HS-27A (cell line): ENCODE measurements at places on chromosomes 3 and 15.

DNA sequence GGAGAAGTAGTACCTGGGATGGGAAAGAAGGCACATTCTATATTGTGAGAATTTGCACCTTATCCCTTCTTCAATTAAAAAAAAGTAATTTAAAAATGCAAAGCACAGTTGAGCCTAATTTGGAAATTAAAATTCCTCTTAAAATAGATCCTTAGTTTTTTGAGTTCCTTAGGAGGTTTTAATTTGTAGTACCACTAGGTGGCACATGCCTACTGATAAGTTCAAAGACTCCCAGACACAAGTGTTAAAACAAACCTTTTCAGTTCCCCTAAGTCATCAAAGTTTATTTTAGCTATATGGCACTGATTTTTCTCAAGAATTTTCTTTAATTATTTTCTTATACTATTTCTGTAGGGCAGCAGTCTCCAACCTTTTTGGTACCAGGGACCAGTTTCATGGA is 127.6 kb upstream of the AZI2 start:
- DNase-seq, result peak; percentile 7

DNA sequence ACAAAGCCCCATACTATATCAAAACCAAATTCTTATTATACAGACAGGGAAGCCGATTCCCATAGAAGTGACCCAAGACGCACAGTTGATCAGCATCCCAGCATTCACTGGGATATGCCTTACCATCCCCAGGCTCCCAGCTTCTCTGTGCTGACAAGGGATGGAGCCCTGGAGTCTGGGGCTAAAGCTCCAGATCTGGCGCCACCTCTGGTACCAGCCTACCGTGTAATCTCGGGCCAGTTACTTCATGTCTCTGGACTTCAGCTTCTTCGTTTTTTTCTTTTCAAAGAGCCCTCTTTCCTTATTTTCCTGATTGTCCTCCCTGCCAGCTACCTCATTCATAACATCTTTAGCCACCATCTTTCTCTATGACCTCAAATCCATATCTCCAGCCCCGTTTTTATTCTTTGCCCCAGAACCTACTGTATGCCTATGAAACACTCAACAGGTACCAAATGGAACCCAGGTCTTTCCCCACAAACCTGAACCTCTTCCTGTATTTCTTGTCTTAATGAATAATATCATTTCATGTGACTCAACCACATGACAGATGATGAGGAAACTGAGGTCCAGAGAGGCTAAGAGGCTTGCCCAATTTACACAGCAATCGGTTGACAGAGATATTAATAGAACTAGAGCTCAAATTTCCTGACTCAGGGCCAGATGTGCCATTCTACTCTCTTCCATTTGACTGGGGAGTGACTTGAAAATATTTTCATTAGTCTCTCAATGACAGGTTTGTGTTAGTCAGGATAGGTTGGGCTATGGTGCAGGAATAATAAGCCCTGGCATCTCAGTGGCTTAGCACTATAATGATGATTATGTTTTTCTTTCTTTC is 85.4 kb upstream of the TLE3 start:
- DNase-seq, result no peak

- DNase-seq, result no peak
Observed at GRCh38 chr3:9226326-9226725, 23.1 kb downstream of the SRGAP3 start.

GRCh38 chr15:69413822-69414700 is at the start of gene KIF23:
KIF23 (plus strand) TSS chr15:69414349; CDS start chr15:69414466, 117 bp downstream.
- peak; percentile 90 for DNase-seq

GRCh38 chr3:17730318-17730967 is 12.0 kb downstream of the TBC1D5 start:
- peak; percentile 23 for DNase-seq

- no peak for DNase-seq
Observed at GRCh38 chr15:32098033-32098432, 67.7 kb downstream of the CHRNA7 start.

DNA sequence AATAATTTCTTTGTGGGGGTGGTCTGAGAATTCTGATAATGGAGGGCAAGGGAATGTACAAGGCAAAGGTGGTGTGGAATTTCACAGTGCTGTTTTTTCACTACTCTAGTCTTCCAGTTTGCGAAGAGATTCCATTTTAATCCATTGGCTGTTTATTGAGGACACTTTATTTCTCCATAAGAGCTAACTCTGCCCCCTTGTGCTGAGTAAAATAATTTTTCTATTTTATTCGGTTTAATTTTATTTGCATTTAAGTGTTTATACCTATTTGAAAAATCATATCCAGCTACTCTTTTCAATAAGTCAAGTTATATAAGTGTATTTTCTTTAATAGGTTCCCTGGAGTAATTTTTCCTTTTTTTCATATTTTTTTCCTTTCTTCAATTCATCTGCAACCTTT is 840.1 kb downstream of the TUSC7 start:
- no peak for DNase-seq

DNA sequence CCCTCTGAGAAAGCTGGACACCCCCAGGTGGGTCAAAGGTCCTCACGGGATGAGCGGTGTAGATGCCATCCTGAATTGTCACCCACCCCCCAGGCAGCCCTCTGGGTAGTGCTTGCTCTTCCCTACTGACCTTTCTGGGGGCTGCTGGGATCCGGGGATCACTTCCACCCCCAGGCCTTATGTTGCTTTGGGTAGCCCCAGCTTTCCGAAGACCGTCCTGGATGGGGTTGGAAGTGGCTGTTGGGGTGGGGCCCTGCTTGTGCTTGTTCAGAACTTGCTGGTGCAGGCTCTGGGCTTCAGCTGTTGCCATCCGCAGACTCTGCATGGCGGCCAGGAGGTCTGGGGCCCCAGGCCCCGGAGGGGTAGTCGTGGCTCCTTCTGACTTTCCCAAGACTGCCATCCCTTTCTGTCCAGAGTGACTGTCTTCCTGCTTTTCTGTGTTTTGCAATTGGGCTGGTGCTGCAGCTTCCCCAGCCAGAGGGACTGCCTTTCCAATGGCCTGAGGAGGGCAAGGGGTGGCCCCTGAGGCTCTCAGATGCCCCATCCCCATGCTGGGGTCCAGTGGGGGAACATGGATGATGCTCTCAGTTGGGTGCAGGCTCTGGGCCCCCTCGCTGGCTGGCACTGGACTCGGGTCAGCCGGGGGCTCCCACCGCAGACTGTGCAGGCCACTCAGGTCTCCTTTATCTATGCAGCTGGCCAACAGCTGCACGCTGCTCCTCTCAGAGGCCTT is 6.3 kb downstream of the XIRP1 start:
- no peak for DNase-seq

DNA sequence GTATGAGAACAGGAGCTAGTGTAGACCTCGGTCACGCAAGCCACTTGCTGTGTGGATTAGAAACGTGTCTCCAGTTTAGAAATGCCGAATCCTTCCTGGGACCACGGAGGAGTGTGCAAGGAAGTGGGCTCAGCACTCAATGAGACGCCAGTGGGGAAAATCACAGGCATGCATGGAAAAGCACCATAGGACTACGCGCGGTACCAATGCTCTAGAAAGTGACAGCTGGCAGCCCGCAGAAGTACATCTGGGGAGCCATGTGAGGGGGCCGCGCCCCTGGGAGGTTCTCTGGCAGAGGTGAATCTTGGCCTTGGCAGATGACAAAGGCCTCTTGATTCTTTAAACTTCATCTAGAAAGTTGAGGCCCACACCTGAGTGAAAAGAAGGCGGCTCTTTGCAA is 99.3 kb downstream of the LRRK1 start:
- DNase-seq, result no peak
